ENCODE measurements at places on chromosomes 2 and 18.

- DNase-seq = no peak
Measured at GRCh38 chr2:156797832-156798231, 361.7 kb downstream of the GPD2 start.

- DNase-seq = no peak
Measured at GRCh38 chr18:2070631-2071030, 500.7 kb downstream of the METTL4 start.

DNA sequence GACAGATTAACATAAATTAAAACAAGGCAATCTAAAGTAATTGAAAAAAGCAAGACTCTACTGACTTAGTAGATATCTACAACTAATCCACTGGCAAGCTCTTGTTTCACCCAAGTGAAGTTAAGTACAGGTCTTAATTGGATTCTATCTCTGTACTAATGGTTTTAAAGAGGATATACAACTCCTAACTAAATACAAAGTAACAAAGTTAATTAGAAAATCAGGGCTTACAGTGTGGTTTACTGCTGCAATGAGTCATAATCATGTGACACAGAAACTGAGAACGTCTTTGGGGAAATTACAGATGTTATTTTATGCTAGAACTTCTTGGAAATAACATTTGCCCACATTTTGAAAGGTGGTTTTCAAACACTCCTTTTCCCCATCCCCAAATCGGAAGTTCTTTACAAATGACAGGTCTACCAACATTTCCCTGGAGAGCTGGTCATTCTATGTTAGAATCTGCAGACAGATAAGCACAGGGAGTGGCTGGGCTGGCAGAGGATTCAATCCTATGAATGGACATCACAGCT is 245.3 kb downstream of the STK39 start:
- DNase-seq = no peak

DNA sequence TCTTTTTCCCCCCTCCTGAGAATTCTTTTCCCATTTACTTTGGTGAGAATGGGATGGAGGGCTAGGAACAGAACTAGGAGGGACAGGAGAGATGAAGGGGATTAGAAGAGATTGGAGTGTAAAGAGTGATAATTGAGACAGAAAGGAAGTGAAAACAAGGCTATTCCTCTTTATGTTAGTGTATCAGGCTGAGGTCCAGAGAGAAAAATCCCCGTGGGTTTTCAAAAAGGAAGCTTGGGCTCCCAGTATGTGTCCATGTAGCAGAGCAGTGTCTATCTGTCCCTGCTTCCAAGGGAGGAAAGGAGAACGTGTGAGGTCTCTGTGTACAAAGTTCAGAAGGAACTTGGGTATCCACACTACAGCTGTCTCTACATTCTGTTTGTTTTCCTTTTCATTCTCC is 59.9 kb upstream of the KCNE4 start:
- no peak for DNase-seq

DNA sequence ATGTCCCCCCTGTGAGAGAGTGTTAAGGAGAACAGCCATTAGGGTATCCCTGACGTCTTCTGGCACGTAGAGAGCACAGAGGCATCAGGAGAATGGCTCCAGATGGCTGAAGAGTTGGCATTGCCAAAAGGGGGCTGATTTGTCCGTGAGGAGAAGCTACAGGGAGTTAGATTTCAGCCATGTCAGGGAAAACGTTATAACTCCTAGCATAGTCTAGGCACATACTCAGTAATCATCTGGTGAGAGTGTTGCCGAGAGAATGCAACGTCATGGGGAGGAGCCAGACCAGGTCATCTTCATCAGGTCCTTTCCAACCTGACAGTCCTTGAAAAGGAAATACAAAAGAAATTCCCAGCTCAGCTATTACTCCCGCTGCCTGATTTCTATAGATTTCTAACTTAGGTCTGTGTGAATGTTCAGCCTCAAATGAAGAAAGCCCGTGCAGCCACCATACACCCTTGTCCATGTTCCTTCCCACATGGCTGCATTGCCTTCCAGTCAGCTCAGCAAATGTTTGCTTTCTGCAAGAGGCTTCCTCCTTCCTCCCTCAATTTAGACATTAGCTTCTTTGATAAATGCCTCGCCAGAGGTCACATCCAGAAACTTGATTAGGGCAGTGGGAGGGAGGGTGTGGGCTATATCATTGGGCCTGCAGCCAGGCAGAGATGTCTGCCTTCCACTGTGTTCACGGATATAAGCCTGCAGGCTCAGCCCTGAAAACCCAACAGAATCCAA is 93.0 kb downstream of the STPG4 start:
- DNase-seq = no peak

DNA sequence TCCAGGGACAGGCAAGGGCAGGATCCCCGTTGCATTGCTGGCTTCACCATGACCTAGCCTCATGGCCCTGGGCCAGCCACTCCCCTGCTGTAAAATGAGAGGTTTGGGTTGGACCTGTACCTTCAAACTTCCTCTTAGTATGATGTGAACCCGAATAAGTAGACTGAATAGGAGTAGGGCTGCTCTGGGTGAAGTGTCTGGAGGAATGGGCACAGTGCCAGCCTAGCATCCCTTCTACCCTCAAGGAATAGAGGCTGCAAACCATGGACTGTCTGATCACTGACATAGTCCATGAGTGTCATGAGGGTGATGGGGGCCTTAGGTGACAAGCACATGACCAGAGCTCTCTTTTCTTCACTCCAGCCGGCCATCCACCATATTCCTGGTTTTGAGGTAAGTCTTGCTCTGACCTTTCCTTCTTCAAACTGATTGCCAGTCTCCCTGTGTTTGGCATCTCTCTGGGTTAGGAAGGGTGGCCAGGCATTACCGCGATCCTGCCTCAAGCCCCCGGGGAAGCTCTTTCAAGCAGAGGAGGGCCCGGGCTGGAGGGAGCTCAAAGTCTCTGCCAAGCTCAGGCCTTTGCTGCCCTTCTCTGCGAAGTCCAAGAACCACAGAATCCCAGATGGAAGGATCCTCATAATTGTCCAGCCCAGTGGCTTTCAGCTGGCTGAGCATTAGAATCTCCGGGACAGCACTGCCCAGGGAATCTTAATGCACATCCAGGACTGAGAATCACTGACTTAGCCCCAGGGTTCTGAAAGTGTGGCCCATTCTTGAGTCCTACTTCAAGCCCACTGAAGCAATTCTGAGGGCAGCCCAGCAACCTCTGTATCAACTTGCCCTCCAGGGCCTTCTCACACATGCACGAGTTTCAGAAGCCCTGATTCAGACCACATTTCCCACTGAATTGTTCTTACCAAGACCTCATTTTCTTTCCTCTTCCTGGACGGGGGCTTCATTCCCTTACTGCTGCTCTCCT is 148.1 kb downstream of the DYSF start:
- no peak for DNase-seq

GRCh38 chr18:63956755-63957154 is 7.7 kb downstream of the HMSD start:
- no peak for DNase-seq

DNA sequence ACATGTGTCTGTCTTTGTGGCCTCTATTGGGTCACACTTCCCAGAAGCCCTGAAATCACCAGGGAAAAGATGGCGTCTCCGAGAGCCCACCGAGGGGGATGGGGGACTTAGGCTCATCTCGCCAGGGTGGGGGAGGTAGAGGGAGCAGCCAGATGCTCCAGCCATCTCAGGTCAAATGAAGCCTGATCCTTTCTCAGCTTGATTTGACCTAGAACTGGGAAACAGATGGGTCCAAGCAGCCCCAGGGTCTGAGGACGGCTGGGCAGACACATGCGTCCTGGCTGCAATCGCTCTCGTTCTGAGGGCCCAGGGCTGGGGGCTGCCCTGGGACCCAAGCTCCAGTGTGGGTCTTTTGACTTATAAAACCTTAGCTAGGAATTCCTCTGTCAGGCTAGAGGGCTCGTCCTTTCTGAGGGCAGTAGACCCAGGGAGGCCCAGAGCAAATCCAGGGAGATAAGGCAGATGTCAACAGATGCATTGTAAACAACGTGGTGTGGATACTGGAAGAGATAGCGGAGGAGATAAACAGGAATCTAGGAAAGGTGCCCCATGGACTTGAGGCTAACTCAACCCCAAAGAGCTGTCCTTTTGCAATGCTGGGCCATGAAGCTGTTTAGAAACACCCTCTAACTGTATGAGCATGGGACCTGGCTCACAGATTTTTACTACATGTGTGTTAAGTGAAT is 127.7 kb downstream of the MYCN start:
- DNase-seq = no peak

GRCh38 chr2:206324869-206325268 is 50.4 kb downstream of the ZDBF2 start:
- no peak for DNase-seq

- no peak for DNase-seq
Measured at GRCh38 chr2:200839513-200839912, 24.9 kb downstream of the CLK1 start.

- no peak for DNase-seq
Measured at GRCh38 chr2:26767894-26768487, 3.9 kb downstream of the SLC35F6 start.

DNA sequence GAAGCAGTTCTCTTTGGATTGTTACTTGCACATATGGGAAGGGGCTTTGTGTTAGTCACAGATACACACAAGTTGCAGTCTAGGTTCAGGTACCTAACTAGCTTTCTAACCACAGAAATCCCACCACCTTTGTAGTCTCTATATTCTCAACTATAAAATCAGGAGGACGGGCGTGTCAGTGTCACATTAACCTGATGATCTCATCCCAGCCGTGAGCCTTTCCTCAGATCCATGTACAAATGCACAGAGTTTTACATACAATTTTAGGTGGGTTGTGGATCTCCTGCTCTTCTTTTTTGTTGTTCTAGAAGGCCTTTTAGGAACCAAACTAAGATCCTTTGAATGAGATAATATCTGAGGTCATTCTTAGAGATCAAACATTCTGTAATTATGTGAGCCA is 94.0 kb downstream of the ZNF532 start:
- no peak for DNase-seq

GRCh38 chr2:226213717-226214116 is 585.9 kb downstream of the IRS1 start:
- no peak for DNase-seq

GRCh38 chr2:16727256-16727655 is 61.6 kb upstream of the CYRIA start:
- DNase-seq = no peak

GRCh38 chr2:33108483-33109443 is 162.0 kb downstream of the LTBP1 start:
- DNase-seq = no peak

GRCh38 chr2:95575857-95576256 is 15.9 kb upstream of the TRIM43 start:
- DNase-seq = no peak

- DNase-seq = no peak
Measured at GRCh38 chr18:10216791-10217190, 237.6 kb upstream of the APCDD1 start.

- DNase-seq = no peak
Measured at GRCh38 chr2:217277646-217278398, 418.0 kb upstream of the TNP1 start.

DNA sequence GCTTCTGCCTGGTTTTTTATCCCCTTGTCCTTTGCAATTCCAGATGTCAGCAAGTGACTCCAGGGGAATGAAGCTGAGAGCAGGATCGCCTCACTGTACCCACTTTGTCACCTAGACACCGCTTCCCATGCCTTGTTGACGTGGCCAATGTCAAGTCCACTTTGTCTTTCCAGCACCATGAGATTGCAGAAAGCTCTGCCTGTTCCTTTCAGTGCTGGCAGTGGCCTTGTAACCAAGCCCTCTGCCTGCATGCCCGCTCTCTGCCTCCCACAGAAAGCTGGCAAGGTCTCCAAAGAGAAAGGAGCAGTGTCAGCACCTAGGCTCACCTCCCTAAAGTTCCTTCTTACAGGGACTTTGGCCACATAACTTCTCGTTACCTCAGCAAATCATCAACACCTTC is 282.2 kb upstream of the ST6GAL2 start:
- DNase-seq = no peak

DNA sequence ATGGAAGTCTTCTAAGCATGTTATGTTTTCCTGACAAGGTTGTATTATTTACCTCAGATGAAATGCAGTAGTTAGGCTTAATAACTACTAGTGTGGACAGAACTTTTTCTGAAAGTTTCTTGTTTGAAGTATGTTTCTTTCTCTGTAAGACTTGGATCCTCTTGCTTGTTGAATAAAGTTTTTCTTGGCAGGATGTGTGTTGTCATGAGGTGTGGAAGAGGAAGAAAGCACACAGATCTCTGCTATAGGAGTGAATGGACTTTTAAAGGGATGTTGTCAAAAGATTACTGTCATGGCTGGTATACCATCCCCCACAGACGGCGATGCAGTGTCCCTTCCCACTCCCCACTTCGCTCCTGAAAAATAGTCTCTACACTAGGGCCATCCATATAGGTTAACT is 2.6 kb downstream of the CAB39 start:
- DNase-seq = no peak

DNA sequence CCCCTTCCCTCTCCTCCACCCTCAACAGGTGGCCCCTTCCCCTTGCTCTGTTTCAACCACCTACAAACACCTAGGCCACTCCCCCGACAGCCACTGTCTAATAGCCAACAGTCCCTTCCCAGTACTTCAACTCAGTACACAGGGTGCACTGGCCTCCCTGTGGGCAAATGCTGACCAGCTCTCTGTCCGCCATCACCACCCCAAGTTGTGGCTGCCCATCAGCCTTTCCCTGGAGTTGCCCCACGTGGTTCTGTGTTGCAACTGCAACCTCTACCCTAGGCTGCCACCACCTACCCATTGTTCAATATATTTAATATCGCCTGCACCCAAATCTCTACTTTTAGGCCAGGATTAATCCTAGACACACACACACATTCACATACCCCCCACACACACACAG is 173.5 kb downstream of the MREG start:
- no peak for DNase-seq

DNA sequence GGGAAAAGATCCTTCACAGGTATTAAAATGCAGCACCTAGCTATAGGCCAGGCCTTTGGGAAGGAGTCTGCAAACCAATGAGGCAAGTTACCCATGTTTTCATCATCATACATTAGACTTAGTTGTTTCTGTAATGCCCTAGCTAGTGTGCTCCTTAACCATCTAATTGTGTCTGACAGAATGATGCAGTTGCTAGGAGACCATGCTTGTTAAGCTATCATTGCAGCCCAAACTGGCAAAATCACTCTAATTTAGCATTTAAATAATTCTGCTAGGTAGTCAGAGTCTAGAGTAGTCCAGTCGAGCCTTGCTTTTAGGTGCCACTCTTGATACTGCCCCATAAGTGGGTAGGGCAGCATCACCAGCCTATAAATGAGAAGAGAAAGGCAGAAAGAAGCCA is 34.9 kb downstream of the GAD1 start:
- DNase-seq = no peak
